ENCODE measurements at places on chromosomes 3 and 15.

GRCh38 chr15:82750831-82751180, 41.1 kb upstream of the AP3B2 start:
- no peak for DNase-seq

DNA sequence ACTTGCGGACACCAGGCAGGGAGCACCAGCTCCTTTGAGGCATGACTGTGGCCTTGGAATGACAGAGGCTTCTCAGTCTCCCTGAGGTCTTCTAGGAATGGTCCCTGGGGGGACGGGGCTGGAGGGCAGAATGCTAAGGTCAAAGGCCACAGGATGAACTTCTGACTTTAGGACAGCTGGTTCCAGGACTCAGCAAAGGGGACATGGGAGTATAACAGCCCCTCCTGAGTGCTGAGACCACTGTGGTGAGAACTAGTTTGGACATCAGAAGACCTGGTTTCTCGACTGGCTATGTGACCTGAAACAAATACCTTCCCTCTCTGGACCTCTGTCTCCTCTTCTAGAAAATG, 17.8 kb downstream of the ITGA11 start:
- no peak for DNase-seq

- no peak for DNase-seq
Measured at GRCh38 chr15:62426387-62426956, 261.4 kb upstream of the C2CD4B start.

DNA sequence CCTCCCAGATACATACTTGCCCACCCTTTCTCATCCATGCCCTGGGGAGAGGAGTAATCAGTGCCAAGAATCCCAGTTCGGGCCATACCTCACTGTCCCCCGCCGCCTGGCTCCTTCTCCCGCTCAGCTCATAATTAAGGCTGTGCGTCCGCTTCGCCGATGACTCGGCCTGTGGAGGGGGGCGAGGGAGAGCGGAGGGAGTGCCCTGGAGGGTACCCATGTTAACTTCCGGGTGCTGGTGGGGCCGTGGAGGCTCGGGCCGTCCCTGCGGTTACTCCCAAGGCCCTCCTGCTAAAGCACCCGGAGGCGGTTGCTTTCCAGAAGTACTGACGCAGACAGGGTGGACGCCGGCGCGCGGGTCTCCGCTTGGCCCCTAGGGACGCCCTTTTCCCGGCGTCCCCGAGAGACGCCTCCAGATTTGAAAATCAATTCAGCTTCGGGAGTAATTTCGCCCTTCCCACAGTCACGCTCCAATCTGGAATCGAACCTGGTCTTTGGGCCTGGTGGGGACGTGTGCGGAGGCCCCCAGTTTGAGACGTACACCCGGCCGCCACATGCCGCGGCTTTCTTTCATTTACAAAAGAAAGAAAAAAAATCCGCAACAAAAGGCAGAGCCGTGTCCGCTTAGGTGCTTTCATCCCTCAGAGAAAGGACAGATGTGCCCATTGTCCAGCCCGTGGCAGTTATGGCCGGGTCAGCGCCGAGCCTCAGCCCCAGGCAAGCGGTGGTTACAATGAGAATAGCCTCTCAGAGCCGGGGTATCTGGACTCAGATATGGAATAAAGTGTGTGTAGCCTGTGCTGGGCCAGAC, 1.0 kb upstream of the ONECUT1 start:
- no peak for DNase-seq

- no peak for DNase-seq
Measured at GRCh38 chr15:40062816-40063562, 24.0 kb upstream of the SRP14 start.

DNA sequence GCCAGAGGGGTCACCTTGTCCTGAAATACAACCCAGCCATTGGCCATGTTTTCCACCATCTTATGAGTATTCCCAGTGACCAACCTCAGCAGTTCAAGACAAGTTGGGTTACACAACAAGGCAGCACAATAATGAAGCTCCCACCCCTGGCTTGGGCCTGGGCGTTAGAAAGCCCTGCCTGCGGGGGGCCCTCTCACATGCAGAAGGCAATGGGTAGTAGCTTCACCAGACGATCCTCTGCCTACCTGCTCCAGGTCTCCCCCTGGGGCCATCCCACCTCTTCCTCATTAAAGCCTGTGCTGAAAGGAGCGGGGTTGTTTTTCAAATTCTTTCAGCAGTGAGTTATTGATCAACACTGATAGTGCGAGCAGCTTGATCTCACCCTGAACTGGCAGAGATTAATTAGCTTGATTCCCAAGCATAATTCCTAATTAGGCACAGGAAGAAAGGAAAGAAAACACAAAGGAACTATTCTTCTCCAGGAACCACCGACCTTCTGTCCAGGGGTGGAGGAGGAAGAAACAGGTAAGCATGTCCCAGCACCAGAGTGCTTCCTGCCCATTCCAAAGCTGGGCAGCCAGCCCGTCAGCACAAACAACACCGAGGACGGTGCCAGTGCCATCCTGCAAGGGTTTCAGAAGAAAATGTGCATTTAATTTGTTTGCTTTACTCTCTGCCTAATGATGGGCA, 79.7 kb upstream of the CGNL1 start:
- DNase-seq, result no peak

DNA sequence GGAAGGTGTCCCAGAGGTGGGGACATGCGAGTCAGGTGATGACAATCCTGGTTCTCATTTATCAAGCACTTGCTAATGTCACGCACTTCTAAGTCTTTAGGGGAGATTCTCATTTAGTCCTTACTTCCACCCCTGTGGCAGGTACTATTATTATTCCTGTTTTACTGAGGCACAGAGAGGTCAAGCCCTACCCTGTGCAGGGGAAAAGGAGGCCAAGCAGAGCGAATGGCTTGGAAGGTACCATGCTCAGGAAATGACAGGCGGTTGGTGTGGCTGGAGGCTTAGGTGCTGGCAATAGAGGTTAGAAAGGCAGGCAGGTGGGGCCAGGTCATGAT, 268.9 kb downstream of the UACA start:
- no peak for DNase-seq

DNA sequence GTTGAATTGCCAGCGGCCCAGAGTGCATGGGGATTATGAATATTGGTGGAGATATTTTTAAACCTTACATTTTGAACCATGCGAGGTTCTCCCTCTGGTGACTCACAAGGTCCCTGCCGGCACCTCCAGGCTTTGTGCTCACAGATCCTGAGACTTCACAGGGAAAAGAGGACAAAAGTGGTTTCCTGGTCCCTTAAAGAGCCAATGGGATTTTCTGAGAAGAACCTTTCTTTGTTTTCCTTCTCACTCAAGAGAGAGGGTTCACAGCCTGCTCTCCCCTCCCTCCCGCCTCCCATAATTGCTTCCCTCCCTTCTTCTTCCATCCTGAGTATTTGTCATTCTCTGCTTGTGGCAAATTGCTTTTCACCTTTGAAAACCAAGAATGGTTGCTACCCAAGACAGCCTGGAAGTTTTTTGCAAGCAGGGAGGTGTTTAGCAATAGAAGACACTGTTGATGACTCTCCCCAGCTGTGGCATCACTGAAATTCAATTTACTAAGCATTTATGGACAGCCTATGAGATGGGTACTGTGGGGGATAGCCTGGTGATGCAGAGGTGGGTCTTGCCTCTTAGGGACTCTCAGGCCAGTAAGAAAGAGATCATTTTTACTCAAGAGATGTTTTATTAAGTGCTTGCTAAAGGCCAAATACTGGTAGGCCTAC, 76.6 kb downstream of the CPN2 start:
- no peak for DNase-seq

DNA sequence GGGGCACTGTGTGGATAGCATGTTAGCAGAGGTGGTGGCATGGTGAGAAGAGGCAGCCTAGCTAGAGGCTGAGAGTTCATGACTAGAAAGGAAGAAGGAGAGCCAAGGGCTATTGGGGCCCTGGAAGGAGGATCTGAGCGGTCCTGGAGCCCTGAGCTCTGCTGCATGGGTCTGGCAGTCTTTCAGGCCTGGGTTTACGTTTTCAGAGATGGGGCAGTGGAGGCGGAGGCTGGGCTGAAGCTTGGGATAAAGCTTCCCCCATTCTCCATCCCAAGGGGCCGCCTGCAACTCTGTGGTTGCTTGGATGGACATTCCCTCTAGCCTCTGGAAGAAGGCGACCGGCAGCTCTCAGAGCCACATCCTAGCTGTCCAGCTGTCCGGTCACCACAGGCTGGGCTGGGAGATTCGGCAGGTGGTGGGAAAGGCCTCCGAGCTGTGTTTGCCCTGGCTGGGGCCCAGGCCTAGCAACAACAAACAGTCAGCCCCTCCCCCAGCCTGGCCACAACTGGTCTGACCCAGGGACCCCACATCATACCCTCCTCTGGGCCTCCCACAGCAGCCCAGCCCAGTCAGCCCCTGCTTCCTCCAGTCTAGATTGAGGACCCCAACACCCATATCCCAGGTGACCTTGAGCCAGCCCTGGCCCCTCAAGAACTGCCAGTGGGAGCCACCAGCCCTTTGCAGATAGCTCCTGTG, 1.8 kb upstream of the SLC38A3 start:
- no peak for DNase-seq

DNA sequence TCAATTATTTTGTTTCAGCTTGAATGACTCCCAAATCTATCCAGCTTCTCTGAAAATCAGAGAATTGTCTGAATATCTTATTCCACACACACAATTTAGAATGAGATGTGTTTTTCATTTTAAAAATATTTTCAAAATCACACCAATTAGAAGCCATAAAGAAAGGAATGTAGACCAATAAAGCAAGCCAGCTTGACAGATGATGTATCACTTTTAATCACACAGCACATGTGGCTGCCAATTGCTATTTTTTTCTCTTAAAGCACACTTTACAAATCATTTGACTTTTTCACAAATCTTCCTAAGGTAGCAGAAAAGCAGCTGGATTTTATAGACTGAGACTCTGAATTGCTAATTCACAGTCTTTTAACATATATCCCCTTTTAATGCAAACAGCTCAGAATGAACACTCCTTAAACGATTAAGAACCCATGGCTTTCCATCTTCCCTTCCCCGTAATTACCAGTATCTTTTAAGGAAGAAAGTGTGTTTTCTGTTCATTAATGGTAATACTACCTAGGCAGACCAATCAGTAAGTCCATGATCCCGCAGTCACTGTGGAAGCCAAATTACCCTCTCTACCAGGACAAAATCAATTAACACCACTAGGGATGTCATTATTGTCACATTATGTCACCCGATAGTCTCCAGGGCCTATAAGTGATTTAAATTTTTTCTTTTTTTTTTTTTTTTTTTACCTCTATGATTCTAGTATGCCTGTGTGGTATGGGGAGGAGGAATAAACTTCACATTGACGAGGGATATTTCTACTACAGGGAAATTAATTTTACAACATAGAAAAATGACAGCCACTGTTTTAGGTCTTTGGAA, 250.0 kb upstream of the VEPH1 start:
- DNase-seq, result no peak

GRCh38 chr3:152718810-152719209, 116.1 kb upstream of the P2RY1 start:
- DNase-seq, result no peak

- DNase-seq, result no peak
Measured at GRCh38 chr3:179551349-179552105, 11.2 kb upstream of the ACTL6A start.

GRCh38 chr15:90413411-90414379, 25.7 kb downstream of the IQGAP1 start:
- no peak for DNase-seq

GRCh38 chr3:184765730-184766074, 46.3 kb upstream of the VPS8 start:
- no peak for DNase-seq

DNA sequence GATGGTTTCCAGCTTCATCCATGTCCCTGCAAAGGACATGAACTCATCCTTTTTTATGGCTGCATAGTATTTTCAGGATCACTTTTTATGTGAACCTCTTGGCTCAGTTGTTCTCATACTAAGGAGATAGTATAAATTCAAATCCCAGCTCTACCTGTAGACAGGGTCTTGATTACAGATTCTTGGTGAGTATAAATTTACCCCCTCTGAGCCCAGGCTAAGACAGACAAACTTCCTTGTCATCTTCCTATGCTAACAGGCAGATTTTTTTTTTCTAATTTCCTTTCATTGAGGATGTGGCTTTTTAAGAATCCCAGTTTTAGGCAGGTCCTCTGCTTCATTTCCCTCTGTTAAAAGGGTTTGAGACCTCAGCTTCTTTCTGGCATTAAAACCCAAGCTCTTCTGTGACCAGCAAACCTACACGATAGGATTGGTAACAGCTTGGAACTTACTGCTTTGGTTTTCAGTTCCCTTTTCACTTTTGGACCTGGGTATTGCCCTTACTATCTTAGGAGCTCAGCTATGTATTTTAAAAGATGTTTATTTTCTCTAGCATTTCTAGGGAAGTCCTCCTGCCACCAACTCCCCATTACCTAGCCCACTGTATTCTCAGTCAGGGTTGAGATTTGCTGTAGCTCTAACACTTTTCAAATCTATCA, 72.5 kb downstream of the VPS8 start:
- DNase-seq, result no peak

- DNase-seq, result no peak
Measured at GRCh38 chr3:23809840-23810342, 4.1 kb downstream of the UBE2E1 start.

DNA sequence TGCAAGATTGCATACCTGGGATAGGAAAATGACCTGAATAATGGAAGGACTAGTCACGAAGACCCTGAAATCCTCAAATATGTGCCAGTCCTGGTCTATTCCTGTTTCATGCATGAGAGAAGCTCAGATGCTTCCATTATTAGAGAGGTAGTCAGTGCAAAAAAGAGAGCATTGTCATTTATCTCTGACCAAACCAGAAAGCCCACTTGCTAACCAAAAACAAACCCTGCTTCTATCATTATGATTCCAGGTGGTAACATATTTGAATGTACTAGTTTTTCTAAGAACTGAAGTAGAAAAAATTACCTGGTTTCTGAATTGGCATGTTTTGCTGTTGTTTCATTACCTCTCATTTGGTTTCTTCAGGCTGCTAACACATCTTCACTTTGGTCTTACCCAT, 160.8 kb upstream of the MANF start:
- DNase-seq, result no peak

DNA sequence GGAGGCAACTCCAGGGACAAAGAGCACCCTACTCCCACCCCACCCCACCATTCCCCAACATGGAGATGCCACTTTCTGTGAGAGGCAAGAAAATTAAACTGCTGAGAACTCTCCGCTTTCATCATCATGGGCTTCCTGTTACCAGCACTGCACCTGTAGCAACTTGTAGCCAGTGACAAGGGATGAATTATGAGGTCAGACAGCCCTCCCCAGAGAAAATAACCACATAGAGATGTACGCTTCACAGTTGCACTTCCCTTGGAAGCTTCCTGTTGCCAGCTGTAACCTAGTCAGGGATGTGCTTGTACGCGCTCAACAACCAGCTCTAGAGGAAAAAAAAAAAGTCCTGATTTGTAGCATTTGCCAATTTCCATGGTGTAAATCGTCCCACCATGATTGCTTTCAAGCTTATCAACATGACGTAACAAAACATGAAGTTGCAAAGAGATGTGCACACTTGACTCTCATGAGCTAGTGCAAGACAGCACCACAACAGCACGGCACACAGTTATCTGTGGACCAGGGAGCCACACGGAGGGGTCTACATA, 145.4 kb downstream of the RAB11A start:
- DNase-seq, result no peak
